ENCODE measurements at places on chromosomes 6 and 20.

DNA sequence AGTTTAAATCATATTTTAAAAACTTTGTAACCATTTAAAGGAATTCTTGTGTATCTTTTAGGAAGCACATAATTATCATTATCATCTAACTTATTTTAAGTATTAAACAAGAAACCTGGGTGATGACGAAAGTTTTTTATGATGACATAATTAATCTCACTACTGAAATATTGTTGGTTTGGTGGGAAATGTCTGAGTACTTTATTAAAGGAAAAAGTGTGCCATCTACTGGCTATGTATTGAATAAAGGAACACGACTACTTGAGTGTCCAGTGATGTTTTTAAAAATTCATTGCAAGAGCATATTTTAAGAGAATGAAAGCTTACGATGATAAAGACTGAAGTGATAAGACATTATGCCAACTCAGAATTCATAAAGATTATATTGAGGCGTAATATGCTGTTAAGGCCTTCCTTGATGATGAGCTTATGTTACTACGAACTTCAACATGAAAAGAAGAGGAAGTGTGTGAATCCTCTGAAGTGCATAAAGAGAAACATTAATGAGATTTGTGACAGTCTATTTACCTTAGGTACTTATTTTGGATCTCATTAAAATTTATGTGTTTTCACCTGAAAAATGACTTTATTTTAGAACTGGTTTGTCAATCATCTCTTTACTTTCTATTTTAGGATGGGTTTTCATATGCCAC, 12.0 kb upstream of the TRMT11 start:
- DNase-seq = no peak

DNA sequence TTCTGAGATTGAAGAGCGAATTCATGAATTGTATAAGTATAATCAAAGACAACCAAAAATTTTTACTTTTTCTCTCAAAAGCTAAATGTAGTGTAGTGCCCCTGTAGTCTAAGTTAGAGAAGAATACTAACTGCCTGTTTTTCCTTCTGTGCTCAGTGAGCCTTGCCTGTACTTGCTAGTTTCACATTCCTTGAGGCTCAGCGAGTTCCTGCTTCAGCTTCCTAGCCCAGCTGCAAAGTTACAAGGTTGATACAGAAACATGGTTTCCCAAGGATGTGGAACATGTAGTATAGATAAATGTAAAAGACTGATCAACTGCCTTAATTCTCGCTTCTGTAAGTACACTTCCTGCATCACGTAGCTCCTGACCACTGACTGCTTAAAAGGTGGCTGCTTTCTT, 33.1 kb upstream of the SEC63 start:
- DNase-seq = no peak

DNA sequence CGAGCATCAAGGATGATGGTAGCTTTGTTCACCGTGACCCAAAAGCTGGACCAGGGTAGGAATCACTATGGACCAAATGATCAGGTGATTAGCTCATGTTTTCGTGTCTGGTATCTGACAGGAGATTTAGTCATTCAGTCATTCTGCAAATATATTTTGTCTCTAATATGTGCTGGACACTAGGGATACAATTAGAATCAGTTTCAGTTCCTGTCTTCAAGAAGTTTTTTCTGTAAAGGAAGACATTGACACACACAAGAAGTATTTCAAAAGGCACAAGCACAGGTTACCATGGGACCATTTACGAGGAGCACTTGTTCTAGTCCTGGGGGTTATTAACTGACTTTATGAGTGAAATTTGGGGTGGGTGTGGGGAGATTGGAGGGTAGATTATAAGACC, 244.9 kb downstream of the HIVEP2 start:
- no peak for DNase-seq

GRCh38 chr20:63317061-63317460, 24.1 kb downstream of the COL20A1 start:
- DNase-seq = no peak

DNA sequence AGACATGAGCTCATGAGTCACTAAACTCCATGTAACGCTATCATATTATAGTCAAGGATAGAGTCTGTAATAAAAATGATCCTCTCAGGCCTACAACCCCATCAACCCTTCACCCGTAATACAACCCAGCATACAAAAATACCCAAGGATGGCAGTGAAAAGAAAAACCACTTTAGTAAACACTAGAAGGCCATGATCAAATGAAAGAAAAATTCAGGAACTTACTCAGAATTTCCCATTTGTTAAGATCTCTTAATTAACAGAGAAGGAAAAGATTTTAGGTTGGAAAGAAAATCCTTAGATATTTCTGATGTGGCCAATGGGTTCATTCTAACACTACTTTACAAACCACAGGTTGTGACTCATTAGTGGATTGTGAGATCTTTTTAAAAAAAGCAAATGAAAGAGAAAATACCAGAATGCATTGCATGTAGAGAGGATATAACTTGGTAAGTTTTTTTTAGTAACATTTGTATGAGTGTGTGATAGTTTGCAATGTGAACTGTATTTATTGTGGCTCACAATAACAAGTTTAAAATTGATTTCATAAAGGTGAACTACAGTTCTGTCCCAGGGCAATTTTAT, 8.0 kb upstream of the UBE2J1 start:
- DNase-seq = no peak

DNA sequence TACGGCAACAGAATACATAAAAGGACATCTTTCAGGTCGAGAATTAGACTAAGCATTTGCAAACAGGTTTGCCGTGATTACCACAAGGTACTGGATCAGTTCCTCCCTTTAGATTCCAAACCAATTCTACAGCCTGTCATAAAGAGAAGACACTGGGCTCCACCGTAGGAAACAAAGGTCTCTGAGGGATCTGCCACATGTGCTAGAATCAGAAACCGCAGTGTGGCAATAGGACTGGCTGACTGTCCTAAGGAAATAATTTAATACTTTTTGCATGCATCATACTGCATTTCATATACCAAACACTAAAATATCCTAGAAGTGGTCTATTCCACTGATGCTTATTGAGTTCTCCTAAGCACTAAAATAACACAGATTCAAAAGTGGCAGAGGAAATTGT, 59.2 kb downstream of the POPDC3 start:
- DNase-seq = no peak

DNA sequence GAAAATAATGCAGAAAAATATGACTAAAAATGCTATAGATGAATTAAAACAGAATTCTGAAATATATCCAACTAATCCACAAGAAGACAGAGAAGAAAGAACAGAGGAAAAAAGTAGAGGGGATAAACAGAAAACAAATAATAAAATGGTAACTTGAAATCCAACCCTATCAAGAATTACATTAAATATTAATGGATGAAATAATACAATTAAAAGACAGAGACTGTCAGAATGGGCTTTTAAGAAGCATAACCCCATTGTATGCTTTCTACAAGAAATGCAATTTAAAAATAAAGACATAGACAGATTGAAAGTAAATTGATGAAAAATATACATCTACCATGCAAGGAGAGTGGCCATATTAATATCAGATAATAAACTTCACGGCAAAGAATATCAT, 15.4 kb downstream of the NHLRC1 start:
- no peak for DNase-seq

DNA sequence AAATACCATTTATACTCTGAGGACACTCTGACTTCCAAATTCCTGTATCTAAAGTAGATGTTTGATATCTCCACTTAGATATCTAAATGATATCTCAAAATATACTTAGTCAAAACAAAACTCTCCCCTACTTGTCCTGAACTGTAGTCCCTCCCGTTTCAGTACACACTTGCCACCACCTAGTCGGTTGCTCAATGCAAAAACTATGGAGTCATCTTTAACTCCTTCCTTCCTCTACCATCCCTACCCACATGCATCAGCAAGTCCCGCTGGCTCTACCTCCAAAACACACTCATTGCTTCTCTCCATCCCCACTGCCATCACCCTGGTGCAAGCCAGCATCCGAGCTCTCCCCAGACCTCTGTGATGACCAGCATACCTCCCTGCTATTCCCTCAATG, 13.2 kb downstream of the STX7 start:
- no peak for DNase-seq

DNA sequence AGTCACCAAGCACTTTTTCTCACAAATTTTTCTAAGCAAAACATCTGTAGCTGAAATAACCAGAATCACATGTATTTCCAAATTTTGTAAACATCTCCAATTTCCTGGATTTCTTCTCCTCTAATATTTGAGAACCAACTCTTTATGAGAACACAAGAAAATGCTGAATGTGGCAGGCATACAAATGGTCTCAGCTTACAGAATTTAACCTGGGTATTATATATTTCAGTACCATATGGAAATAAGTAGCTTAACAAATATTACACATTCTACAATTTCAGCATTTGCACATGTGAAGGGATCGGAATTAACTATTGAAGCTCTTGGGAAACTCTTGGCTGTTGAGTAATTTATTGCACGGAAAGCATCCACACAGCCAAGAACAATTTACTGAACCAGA, 92.5 kb downstream of the TBXT start:
- DNase-seq = no peak

GRCh38 chr6:170522565-170523183, 30.4 kb downstream of the PSMB1 start:
- no peak for DNase-seq

GRCh38 chr6:31228476-31228875, 43.4 kb downstream of the HLA-C start:
- no peak for DNase-seq

DNA sequence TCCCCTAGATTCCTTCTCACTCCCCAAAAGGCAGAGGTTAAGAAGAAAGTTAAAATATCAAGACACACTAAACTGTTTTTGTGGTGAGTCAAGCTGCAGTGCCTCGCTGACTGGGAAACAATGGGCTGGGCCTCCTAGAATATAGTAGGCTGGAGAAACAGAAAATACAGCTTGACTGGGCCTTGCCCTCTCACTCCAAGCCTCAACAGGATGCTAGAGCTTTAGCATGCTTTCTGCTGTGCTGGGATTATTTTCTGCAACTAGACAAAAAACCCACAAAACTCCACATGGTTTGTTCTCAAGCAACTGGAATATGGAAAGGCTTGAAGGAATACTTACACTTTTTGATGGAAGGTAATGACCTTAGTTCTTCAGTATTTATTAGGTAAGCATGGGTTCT, 27.9 kb downstream of the FOXO3 start:
- no peak for DNase-seq

- DNase-seq = no peak
Measured at GRCh38 chr6:157427969-157428368, 47.0 kb downstream of the ZDHHC14 start.

DNA sequence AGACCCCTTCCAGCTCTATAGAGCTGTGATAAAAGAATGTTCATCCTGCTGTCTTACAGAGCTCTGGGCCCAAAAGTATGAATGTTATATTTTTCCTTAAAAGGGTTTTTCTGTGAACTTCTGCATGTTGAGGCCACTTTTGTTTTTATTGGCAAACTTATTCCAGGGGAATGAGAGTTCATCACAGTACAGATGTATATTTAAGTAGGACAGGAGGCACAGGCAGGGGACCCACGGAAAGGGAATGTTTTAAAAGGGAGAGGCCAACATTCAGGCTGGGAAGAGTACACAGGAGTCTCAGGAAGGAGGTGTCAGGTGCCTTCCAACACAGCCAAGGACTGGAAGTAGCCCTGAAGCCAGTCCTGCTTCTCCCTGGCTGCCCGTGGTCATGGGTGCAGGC, 148.4 kb downstream of the EYA2 start:
- no peak for DNase-seq

DNA sequence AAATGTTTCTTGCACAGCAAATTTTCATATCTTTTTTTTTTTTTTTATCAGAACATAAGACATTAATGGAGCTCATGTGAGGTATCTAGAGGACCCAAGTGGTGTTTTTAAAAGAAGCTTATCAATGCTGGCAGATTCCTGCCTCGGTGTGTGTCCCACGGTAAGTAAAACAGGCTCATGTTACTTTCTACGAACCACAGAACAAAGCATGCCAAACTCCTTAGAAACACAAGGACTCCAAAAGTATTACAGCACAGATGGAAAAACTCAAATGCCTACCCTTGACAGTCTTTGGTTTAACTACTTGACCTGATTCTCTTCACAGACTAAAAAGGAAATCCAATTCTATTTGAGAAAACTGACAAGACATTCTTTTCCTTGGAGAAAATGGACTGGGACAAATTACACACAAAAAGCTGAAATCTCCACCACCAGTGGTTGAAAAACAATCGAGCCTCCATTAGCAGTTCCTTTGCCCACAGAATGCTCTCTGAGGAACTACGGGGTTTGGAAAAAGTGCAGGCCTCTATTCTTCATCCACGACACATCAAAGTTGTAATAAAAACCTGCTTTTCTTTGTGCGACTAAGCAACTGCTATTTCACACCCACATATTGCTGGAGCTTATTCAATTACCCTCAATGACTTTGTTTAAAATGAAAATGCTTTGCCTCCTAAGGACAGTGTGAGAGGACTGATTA, 5.4 kb downstream of the METTL24 start:
- no peak for DNase-seq

DNA sequence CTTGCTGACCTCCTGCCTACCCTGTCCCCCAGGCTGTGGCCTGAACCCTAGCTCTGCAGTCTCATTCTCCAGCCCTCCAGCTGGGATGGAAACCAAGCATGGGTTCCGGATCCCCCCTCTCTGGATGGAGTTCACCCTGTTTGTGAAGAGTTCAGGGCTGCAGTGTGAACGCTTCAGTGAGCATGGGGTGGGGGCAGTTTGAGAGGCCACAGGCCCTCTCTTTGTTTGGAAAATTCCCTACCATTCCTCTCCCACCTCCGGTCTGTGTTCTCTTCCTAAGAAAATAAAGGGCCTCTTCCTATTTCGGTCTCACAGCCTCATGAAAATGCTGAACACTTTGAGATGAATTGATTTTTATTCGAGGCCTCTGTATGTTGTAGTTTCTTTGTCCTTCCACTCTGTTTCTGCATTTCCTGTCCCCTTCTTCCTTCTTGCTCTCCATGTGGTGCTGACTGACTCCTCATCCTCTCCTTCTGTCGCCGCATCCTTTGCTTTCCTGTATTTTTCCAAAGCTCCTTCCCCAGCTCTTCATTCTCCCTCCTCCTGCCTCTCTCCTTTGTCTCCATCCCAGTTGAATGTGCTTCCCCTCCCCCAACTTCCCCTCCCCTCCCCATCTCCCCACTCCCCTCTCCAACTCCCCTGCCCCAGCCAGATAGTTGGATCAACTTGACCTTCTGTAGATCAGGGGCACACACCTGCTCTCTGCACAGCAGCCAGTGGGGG, 2.4 kb upstream of the KCNK5 start:
- no peak for DNase-seq

GRCh38 chr6:128259029-128259724, 261.2 kb downstream of the PTPRK start:
- no peak for DNase-seq

DNA sequence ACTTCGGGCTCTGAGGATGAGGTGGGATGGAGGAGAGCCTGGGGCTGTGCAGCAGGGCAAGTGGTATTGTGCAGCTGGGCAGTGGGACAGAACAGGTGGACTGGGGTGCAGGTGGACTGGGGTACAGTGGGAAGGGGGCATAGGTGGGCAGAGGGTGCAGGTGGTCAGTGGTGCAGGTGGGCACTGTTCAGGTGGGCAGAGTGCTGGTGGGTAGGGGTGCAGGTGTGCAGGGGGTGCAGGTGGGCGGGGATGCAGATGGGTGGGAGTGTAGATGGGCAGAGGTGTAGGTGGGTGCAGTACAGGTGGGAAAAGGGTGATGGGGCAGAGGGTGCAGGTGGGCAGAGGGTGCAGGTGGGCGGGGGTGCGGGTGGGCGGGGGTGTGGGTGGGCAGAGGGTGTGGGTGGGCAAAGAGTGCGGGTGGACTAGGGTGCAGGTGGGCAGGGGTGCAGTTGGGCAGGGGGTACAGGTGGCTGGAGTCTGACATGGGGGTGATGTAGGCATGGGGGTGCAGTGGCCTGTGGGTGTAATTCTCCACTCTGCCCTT, 20.4 kb downstream of the BHLHE23 start:
- DNase-seq = no peak
